NCI-H1436 treated with DMSO at 0.1 percent for 48 hours (cell line): ENCODE measurements at places on chromosomes 1 and 21.

DNA sequence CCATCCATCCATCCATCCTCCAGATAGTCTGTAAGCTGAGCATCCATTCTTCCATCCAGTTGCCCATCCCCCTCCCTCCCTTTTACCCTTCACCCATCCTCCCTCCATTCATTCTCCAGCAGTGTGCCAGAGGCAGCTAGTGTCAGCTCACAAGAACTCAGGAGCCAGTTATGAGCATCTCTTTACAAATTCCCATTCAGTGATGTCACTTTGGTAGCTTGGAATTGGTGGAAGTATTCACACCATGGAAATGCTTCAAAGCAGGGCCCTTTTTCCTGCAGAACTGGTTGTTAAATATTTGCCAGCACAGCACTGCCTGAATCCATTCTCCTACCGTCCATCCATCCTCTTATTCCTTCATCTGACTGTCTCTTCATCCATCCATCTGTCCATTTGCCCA, 72.5 kb downstream of the ARHGEF10L start:
- no peak for DNase-seq

- DNase-seq, result no peak
Measured at GRCh38 chr1:151693057-151693651, 23.4 kb downstream of the CELF3 start.

- no peak for DNase-seq
Measured at GRCh38 chr1:218846181-218846580, 327.5 kb upstream of the LYPLAL1 start.

DNA sequence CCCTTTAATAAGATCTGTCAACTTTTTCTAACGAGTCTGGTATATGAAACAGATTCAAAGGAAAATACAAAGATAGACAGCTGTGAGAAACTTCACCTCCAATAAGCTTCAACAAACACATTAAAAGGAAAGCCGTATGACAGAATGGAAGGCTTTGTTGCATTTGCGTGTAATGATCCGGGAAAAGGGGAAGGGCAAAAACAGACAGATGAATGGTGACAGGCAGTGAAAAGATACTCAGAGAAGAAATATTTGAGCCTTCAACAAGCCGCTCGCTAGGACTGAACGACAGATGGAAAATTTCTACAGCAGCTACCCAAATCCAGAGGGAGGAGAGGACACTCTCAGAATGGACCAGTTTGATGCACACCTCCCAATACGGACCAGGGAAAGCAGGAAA, 14.9 kb downstream of the COPA start:
- DNase-seq, result no peak

DNA sequence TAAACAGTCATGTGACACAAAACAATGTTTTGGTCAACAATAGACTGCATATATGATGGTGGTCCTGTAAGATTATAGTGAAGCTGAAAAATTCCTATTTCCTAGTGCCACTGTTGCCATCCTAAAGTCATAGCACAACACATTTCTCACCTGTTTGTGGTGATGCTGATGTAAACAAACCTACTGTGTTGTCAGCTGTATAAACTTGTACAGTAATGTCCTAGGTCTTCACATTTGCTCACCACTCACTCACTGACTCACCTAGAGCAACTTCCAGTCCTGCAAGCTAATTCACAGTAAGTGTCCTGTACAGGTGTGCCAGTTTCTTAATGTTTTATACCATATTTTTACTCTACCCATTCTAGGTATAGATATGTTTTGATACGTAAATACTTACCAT, 326.1 kb upstream of the USP24 start:
- DNase-seq, result no peak

GRCh38 chr1:174583316-174583715, 135.6 kb downstream of the GPR52 start:
- DNase-seq, result no peak

DNA sequence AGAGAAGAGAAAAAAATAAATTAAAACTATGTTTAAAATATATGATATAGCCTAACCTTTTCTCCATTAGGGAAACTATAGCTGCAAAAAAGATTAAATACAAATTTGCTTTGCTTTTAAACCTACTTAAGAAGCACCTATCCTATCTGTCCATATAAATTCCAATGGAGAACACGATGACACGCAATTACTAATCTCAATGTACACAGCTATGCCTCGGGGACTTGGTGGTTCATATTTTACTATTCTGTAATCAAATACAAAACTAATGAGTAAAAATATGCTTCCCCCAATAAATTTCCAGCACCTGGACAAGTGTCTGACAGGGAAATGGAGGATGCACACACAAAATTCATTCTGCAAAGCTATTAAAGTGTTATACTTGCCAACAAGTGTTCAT, 386.4 kb downstream of the LMO4 start:
- no peak for DNase-seq
